ENCODE measurements at places on chromosomes 1 and 21.

- DNase-seq, result no peak
These were observed 441.0 kb downstream of the PTPRU start for GRCh38 chr1:29677028-29678024.

GRCh38 chr1:181344091-181344490, 139.2 kb upstream of the CACNA1E start:
- DNase-seq, result no peak

GRCh38 chr1:223258751-223259198, 105.2 kb downstream of the SUSD4 start:
- no peak for DNase-seq

- peak; percentile 60 for DNase-seq
These were observed 13.1 kb upstream of the VAMP4 start for GRCh38 chr1:171754971-171755370.

DNA sequence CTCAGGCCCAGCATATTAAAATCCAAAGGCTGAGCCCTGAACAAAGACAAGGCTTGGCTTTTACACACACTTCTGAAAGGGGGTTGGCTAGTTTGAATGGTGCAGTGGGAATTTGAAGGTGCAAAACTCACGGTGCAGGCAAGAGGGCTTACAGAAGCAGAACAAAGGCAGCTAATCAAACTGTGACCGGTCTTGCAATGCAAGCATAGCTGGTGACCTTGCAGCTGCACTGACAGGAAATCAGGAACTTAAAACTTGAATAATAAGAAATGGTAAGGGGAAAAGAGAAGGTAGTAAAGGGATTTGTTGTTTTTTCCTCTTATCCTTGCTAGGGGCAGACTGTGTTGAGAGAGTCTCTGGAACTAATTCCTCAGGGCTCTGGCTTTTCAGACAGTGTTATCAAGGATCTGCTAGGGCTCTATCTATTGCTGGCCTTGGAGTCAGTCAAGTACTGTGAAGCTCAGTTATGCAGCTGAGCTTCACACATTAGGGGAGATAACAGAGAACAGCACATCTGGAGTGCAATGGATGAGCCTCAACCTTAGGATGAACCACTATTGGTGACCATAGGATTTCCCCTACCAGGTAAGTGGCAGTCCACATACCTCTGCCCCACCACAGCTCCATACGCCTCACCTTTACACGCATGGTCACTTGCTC, 97.6 kb downstream of the PPIAL4G start:
- DNase-seq, result peak; percentile 23

DNA sequence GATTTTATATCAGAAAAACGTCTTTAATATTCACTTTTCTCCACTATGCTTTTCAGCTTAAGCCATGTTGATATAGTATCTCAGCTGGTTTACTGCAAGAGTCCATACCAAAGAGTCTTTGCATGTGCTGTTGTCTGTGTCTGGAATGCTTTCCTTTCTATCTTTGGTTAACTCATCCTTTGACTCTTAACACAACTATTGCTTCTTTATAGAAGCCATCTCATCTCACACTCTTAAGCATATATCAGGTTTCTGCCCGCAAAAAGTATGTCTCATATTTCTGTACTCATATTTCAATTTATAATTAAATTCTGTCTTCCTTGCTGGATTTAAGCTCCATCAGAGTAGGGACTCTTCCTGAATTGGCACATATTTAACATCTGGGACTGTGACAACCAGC, 220.9 kb upstream of the KCNK2 start:
- DNase-seq, result no peak

DNA sequence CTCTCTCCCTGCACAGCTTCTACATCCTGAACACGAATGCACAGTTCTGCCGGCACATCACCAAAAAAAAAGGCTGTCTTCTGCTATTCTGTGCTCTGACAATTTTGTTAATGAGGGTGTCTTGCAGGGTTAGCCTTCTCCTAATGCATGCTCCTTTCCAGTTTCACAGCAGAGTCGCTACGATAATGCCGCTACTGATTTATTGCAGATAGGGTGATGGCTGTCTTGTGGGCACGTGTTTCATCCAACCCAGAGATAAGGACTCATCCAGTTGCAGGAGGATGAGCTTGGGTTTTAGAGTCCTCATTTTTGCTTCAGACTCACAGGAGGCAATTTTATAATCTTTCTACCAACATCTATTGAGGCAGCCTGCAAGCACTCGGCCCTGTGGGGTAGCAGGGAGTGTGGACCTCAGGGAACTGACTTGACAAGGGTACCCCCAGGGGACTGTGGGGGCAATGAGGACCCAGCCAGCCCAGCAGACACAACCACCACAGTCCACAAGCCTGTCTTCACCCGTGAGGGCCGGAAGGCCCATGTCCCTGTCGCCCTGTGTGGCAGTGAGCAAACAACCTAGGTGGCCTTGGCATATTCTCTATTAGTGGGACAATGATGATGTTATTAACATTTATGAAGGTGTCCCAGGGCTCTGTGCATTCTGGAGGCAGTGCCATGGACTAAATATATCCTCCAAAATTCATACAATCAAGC, 15.4 kb upstream of the UTS2 start:
- DNase-seq, result peak; percentile 69

DNA sequence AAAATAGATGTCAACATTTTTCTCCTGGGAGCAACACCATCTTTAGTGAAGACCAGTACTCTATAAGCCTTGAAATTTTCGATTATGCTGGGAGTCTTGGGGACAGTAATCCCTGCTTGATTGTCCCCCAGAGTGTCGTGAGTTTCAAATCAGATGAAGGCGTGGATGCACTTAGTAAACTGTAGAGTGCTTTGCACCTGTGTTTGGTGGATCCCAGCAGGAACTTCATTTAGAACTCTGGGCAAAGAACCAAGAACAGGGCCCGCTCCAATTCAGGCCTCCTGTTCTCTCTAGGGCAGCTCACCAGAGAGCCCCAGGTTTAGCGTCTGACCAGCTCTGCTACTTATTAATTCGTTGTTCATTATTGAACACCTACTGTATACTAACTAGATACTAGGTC, 1.5 kb downstream of the GPX7 start:
- DNase-seq, result no peak

DNA sequence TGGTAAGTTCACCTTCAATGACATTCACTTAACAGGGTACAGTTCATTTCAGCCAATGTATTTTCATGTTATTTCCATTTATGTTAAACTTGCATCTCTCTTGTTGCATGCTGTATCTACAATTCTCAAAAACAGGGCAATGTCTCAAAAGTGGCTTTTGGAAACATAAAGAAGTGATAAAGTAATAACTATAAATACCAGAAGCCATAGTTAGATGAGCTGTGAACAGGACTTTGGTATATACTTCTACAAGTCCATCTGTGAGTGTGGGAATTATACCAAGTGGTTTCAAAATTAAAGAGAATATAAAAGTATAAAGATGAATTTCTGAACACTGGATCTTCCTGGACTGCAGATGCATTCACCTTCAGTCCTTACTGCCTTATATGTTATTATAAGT, 585.4 kb upstream of the PBX1 start:
- no peak for DNase-seq

DNA sequence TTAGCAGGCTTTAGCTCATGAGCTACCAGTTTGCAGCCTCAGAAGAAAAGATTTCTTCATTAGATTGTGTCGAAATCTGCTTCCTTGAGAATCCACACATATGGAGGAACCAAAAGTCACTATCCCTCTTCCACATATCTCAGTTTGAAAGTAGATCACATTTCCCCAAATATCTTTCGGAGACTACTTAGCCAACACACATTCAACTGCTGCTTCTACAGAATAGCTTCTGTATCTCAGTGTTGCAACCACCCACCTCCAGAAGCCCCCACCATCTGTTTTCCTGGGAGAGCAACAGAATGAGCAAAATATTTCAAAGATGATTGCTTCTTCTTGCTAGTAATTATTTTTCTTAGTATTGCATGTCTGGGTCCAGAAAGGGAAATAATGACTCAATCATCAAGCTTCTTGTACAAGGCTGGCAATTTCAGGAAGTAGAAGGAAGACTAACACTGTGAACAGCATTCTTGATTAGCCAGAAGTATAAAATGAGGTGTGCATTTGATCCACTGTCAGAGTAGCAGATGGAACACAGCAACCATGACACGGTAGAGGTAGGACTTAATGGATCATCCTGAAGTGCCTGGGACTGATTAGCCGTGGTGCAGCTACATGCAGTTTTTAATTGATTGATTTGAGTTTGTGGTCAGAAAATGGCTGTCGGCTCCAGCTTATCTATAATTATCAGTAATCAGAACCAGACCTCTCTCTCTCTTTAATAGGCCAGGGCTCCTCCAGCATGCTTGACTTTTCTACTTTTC, 24.9 kb downstream of the ZC3H11B start:
- no peak for DNase-seq

GRCh38 chr1:56478734-56479133, 100.6 kb downstream of the PLPP3 start:
- no peak for DNase-seq

All from hematopoietic multipotent progenitor cell treated with erythropoietin and hydrocortisone succinate and interleukin-3 and kit ligand, for 4 days (in vitro differentiated cells).